ENCODE measurements at places on chromosomes 2 and 18.

DNA sequence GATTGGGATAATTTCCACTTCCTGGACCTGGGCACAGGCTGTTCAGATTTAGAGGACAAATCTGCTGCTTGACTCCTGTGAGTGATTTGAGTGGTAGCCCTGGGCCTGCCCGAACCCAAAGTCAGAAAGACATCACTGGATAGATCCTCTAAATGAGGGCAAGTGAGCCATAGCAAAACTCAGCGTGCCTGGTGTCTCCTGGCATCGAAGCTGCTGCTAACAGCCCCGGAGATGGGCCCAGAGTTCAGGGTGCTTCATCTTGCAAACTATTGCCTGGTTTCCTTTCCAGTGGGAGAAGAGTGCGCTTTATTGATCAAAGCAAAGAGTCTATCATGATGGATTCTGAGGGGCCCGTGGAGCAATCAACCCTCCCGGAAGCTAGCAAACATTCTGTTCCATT lies 153.1 kb upstream of the KLHL29 start:
- DNase-seq = no peak

DNA sequence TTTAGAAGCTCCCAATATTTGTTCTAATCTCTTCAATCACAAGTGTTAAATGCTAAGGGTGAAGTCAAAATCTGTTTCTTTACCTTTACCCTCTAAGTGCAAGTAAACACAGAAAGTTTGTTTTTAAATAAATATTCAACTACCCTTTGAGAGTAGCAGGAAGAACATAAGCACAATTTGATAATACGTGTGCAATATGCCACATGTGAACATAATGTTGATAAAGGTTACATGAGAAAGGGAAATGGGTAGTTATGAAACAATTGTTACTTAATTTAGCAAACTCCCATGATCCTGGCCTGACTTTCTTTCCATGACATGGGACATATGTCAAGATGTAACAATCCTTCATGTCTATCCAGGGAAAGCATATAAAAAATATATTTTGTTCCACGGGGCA lies 7.1 kb downstream of the SPRED2 start:
- no peak for DNase-seq

GRCh38 chr2:11346023-11346482 lies 1.6 kb upstream of the ROCK2 start:
- no peak for DNase-seq

- no peak for DNase-seq
Observed at GRCh38 chr2:42368817-42369531, 8.0 kb upstream of the COX7A2L start.
